ENCODE measurements at places on chromosomes 12 and 14.

DNA sequence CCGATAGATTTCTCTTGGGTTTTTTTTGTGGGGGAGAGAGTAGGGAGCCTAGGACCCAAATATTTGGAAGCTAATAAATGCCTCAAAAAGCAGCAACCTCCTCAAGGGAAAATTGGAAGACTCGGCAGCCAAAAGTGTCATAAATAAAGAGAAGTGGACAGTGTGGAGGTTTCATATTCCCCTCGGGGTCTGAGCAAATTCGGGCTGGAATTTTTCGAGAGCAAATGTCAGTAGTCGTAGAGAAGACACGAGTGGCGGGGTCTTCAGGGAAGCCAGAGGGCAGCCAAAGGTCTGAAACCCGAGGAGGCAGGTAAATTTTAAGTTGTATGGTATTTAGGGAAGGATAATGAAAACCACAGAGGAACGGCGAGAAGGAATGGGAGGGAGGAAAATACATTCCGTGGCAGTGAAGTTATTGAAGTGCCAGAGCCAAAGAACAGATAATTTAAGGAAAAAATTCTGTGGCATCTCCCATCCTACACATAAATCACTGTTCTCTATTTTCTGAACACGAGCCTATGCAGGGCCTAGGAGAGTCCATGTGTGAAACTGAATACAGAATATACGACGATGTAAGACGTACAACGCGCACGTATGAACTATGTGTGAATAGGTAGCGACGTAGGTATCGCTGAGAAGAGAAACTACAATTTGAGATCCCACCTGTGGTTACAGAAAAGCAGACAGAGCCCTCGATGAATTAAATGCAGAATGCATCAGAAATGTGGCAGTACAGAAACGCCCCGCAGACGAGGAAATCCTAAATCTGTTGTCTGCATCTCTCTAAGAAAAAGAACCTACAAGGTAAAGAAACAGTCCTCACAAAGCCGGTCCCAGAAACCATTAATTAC is 12.9 kb downstream of the BCL11B start:
- DNase-seq, result no peak

- no peak for DNase-seq
Observed at GRCh38 chr14:95818581-95818980, 58.1 kb upstream of the TUNAR start.

GRCh38 chr12:33205981-33206380 is 233.6 kb downstream of the SYT10 start:
- no peak for DNase-seq

DNA sequence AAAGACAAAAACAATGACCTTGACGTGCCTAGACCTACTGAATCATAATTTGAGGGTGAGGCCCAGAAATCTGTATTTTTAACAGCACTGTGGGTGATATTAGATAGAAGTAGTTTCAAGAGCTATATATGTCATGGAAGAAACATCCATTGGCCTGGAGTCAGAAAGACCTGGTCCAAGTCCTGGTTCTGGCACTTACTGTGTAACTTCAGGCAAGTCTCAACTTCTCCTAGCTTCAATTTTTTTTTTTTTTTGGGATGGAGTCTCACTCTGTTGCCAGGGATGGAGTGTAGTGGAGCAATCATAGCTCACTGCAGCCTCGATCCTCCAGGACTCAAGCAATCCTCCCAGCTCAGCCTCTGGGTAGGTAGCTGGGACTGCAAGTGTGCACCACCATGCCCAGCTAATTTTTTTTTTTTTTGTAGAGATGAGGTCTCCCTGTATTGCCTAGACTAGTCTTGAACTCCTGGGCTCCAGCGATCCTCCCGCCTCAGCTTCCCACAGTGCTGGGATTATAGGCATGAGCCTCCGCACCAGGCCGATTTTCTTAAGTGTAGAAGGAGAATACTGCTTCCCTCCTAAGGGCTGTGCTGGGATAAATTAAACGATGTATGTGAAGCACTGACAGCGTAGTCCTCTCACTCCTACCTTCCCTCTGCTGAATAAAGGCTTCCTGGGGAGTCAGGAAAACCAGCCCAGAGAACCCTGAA is 14.3 kb upstream of the GPX2 start:
- DNase-seq, result no peak

- no peak for DNase-seq
Observed at GRCh38 chr12:106418970-106419369, 61.4 kb downstream of the POLR3B start.

DNA sequence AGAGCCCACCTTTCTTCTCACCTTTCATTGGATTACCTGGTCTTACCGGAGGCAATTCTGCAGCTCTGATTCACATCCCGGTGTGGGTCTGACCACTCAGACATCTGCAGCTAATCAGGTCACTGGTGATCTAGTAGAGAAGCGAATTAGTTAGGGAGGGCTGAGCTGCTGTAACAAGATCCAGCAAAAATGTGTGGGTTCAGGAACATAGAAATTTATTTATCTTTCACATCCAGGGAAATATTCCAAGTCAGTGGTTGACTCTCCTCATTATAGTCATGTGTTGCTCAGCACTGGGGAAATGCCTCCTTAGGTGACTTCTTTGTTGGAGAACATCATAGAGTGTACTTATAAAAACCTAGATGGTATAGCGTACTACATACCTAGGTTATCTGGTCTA is 218.7 kb upstream of the PELI2 start:
- no peak for DNase-seq

GRCh38 chr12:108653082-108653516 is 19.4 kb upstream of the SELPLG start:
- no peak for DNase-seq

GRCh38 chr14:33375786-33376185 is 437.1 kb downstream of the NPAS3 start:
- DNase-seq, result no peak

- no peak for DNase-seq
Observed at GRCh38 chr12:115638733-115639647, 638.5 kb downstream of the MED13L start.

DNA sequence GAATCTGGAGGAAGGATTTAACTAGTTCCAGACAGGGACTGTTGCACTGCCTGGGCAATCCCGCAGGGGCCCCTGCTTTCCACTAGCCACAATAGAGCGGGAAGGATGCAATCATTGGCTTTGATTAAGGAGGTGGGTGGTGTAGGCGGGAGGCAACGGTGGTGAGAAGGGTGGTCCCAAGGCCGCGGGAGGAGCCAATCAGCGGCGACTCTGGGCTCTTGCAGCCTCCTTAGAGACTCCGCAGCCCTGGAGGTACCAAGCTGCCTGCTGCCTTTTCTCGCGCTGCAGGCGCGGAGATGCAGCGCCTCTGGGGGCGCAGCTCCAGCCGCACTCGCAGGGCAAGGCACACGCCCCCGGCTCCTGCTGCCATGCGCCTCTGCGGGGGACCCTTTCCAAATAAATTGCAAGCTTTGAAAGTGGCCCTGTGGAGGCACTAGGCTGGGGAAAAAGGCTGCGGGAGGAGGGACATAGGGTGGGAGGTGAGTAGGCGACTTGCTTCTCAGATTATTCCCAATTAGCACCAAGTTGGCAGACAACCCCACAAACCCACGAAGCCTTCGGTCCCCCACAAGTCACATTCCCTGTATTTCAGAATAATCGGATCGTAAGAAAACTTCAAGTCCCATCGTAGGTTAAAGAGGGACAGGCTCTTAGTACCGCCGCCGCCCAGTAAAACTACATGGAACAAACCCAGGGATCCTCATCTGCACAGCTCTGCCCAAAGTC is 858 bp upstream of the KCNA1 start:
- no peak for DNase-seq

DNA sequence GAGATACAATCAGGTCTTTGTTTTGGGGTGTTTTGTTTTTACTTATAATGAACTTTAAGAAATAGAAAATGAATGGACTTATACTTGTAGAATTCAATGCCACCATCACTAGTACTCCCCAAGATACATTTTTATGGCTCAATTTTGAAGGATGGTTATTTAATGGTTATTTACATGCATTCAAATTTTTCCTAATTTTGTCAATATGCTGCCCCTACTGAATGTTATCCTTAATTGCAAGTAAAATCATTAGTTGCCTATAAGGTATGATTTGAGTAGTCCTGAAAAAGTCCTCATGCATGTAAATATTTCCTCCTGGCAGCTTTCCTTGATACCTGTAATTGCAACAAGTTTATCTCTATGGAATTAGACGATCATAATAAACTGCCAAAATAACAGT is 391.2 kb downstream of the BCAT1 start:
- DNase-seq, result no peak

DNA sequence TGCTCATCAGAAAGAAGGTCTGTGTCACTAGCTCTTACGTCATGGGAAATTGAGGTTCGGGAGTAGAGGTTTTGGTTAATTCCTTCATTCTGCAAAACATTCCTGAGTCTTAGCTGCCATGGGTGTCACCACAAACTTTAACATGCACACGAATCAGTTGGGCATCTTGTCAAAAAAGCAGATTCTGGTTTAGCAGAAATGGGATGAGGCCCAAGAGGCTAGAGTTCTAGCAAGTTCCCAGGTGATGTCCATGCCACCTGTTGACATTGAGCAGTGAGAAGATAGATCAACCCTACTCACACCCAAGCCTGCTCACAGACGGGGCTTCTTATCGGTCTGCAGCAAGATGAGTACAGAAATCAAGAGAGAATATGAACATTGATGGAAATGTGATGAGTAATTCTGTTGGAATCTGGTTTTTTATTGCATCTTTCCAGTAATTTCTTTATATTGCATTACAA is 11.7 kb upstream of the RIN3 start:
- DNase-seq, result no peak

DNA sequence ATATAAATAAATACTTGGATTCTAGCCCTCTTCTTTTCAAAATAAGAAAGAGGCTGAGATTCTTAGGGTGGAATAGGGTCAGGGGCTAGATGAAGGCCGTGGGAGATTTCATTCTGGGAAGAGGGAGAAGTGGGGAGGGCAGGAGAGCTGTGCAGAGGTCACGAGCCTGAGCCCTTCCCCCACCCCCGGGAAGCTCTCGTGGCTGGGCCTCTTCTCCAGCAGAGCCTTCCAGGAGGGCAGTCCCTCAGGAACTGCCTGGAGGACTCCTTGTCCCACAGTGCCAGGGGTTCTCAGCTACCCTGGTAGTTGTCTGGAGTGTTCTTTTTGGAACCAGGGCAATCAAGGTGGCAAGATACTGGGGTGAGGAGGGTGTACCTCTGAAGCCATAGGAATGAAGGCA is 94.0 kb downstream of the ESR2 start:
- DNase-seq, result no peak

GRCh38 chr14:41785696-41786095 is 179.0 kb downstream of the LRFN5 start:
- no peak for DNase-seq

- DNase-seq, result no peak
Observed at GRCh38 chr12:58395056-58395455, 453.7 kb downstream of the ATP23 start.

DNA sequence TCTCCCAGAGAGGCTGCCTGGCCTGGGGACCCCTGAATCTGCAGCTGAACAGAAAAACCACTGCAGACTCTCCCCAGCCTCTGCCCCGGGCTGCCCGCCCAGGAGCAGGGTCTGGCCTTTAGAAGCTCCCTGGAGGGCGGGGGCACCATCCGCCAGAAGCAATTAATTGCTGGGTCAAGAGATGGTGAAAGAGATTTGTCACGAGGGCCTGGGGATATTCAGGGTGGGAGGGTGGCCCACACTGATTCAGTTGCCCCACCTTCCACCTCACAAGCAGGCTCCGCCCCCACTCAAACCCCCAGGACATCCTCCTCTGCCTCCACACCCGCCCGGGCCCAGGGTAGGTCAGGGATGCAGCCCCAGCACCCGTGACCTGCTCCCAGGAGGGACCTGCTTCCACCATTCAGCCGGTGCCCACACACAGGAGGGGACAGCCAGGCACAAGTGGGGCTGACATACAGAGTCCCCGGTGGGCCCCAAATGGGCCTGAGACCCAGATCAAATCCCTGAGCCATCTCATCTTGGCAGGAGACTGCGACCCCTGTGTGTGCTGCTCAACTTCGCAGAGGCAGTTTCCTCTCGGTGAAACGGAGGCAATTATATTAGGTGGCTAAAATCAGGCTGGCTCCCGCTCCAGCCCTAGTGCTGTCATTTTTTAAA is 23.0 kb downstream of the NCOR2 start:
- DNase-seq, result no peak

DNA sequence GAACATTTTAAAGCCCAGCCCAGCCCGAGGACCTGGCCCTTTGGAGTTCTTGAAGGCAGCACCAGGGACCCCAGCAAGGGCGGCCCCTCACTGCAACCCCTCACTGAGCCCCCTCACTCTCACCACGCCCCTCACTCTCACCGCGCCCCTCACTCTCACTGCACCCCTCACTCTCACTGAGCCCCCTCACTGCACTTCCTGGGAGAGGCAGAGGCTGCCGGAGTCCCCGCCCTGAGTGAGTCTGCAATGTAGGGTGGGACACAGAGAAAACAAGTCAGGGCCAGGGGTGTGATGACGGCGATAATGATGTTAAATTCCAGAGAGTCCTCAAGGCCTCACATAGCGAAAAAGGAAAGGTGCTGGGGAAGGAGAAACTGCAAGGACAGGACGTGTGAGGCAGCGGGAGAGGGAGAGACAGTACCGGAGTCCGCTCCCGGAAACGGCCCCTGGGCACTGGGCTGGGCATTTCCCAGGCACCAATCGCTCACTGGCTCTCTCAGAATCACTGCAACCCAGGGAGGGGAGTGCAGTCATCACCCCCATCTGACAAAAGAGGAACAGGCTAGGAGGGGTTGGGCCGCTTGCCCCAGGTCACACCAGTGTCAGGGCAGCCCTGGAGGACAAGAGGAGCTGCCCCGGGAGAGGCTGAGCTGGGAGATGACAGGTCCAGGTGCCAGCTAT is 24.9 kb downstream of the CCDC88C start:
- no peak for DNase-seq
